ENCODE measurements at places on chromosomes 2 and 18. TPM values are rescaled to one million over a fixed set of nuclear protein-coding genes. Genes with fewer than 3 reads are reported as not detected.

- no peak for DNase-seq
These were observed 11.8 kb downstream of the NCKAP1 start for GRCh38 chr2:183026424-183026823.

The NPPC gene
- total RNA-seq = 0.66 TPM

- peak; percentile 45 for DNase-seq
These were observed 79.8 kb upstream of the NOSTRIN start for GRCh38 chr2:168722592-168722991.

The SCG2 gene
- 5.6 TPM for total RNA-seq

The TTN gene
- 0.50 TPM for total RNA-seq

The ANKRD62 gene
- total RNA-seq = not detected

GRCh38 chr2:149465873-149466272 is 121.7 kb downstream of the MMADHC start:
- no peak for DNase-seq

DNA sequence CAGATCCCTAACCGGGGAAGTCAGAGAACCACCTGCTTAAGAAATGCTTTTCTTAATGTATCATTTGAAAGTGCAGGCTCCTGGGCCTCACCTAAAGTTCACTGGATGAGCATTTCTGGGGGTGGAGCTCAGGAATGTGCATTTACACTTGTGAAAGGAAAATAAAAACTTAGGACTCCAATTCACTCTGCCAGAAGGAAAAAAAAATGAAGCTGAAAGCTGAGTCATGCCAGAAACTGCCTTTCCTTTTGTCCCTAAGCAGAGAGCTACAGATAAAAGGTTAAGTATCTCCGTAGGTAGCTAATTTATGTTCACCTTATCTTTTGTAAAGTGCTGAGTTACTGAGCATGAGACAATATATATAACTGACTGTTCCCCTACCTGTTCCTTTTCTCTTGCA is 229.5 kb upstream of the MEX3C start:
- no peak for DNase-seq

Measured in astrocyte (in vitro differentiated cells and primary cell).